ENCODE measurements at places on chromosomes 6 and 20.

- peak; percentile 19 for DNase-seq
Observed at GRCh38 chr6:8329562-8329961, 105.8 kb downstream of the SLC35B3 start.

DNA sequence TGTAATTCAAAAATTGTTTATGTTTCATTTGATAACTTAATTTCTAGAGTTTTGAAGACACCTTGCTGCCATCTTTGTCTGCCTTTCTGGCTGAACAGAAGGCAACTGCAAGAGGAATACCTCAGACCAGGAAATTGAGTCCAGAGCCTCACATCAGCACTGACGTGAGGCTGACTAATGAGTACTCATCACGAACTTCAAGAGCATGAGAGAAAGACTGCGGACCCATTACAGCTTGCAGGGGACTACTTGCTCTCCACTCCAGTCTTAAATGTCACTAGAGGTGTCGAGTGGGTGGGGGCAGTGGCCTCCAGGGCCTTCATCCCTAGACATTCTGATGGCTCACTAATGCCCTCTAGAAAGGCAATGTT lies 109.5 kb upstream of the SSTR4 start:
- no peak for DNase-seq

DNA sequence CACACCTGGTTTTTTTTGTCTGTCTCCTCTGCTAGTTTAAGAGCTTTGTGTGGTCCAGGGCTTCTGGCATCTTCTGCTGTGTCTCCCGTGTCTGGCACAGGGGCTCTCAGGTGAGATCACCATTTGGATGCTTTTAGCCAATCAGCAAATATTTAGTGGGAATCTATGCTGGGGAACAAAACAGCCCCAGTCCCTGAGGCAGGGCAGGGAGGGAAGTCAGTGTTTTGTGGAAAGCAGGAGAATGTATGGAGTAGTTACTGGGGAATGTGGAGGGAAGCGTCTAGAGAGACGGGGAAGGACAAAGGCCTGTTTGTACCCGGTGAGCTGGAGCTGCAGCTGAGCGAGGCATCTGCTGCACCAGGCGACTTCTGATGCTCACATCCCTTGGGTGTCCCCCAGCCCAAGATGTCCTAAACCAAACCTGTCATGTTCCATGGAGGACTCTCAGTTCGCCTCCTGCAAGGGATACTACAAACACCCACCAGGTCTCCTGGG lies 49.3 kb upstream of the NNAT start:
- DNase-seq = no peak

GRCh38 chr6:3366596-3367413 lies 90.0 kb downstream of the SLC22A23 start:
- DNase-seq = no peak

DNA sequence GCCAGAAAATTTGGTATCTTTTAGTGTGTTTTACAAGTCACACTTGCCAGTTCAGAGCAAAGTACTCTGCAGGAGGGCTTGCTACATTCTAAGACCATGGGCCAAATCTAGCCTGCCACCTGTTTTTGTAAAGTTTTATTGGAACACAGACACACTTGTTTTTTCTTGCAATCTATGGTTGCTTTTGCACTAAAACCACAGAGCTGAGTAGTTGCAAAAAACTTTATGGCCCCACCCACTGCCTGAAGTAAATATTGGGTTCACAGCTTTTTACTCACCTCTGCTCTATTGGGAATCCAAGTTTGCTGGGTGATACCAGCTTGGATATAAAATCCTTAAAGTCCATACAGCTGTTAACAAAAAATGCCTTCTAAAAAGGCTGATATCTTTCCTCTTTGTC lies 109.0 kb downstream of the ZFP64 start:
- DNase-seq = no peak

GRCh38 chr6:113825781-113826180 lies 31.4 kb upstream of the MARCKS start:
- DNase-seq = peak; percentile 89

DNA sequence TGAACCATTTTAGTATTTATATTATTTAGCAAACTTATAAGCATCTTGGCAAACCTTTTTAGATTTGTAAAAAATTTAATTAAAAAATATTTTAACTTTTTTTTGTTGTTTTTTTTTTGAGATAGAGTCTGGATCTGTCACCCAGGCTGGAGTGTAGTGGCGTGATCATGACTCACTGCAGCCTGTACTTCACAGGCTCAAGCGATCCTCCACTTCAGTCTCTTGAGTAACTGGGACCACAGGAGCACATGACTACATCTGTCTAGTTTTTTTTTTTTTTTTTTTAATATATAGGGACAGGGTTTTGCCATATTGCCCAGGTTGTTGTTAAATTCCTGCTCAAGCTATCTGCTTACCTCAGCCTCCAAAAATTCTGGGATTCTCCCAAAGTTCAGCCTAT lies 161.1 kb downstream of the EYS start:
- DNase-seq = no peak

DNA sequence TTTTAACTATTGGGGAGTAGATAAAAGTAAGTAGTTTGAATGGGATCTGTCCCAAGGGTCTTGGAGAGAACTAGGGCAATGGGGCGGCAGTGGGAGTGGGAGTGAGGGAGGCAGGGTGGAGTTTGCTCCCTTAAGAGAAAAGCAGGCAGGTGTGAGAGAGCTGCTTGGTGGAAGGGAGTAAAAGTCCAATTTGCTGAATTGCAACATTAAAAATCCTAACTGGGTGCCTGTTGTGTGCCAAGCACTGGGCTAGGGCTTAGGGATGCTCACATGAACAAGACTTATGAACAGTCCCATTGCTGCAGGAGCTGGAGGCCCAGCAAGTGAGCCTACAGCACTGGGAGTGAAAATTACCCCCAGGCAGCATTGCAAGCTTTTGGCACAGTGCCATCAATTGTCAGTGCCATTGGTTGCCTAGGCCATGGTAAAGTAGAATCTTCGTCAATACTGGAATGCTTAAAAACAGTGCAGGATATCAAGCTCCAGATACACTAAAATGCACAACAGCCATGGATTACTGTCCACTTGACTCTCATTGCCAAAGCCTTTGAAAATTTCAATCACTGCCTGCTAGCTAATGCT lies 277.7 kb upstream of the JARID2 start:
- peak; percentile 12 for DNase-seq

- DNase-seq = no peak
Observed at GRCh38 chr6:36241728-36242127, 28.1 kb upstream of the PNPLA1 start.

DNA sequence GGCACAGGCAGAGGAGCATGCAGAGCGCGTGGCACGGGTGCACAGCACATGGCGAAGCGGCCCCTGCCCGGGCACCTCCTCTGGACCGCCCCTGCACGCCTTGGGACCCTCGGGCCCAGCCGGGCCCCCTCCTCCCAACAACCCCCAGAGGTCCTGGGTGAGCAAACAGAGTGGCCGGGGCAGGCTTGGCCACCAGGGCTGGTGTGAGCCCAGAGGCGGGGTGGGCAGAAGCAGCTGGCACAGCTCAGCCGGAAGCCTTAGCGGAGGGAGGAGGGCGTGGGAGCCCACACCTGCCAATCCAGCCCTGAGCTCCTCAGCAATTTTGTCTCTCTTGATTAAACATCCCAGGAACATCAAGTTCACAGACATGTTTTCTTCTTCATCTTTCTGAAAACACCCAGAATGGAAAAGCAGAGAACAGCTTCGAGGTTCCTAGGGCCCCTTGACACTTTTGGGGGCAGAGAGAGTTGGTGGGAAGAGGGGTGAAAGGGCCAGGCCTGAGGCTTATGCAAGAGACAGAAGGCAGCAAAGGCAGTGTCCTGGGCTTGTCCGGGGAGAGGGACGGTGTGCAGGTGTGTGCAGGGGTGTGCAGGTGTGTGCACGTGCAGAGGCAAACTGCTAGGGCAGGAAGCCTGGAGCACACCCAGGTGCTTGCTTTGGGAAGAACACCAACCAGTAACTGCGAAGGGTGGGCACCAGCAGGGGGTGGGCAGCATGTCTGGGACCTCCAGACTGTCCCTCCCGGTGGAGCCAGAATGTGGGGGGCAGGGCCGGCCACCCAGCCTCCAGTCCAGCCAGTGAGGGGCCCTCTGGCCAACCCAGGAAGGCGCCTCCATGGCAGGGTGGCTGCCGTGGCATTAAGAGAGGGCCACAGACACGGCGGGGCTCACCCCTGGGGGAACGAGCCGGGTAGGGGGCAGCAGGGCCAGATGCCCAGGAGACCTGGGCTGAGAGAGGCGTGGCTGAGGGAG lies 4.8 kb downstream of the HRH3 start:
- no peak for DNase-seq

GRCh38 chr6:107026965-107027364 lies 1.0 kb upstream of the MTRES1 start:
- no peak for DNase-seq

GRCh38 chr6:1672379-1672778 lies 62.7 kb downstream of the FOXC1 start:
- DNase-seq = no peak

DNA sequence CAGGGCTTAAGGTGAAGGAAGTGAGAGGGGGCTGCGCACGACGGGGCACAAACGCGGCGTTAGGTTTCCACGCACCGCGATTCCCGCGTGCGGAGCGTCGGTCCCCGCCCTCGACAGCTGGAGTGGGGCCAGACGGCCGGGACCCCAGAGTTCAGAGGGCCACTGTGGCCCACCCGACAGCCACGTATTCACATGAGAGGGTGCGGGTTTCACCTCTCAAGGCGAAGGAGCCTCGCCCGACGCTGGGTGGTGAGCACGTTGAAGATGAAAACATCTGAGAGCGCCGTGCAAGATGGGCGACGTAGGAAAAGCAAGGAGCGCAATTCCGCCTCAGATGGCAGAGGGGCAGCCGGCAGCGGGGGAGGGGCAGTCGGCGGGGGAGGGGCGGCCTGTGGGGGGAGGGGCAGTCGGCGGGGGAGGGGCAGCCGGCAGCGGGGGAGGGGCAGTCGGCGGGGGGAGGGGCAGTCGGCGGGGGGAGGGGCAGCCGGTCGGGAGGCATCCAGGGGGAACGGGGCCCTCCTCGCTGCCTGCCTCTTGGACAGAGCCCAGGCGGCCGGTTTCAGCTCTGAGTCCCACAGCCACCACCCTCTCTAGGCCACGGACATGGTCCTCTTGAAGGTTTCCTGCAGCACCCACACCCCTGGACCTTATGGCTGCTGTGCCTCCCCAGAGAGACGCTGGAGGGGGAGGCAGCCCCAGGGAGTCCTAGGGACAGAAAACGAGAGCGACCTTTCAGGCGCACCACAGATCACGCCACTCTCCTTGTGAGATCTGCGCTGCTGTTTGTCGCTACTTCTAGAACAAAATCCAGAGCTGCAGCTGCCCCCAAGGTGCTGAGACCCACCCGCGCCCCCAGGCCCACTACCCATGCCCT lies 113.7 kb downstream of the DLL1 start:
- DNase-seq = no peak

DNA sequence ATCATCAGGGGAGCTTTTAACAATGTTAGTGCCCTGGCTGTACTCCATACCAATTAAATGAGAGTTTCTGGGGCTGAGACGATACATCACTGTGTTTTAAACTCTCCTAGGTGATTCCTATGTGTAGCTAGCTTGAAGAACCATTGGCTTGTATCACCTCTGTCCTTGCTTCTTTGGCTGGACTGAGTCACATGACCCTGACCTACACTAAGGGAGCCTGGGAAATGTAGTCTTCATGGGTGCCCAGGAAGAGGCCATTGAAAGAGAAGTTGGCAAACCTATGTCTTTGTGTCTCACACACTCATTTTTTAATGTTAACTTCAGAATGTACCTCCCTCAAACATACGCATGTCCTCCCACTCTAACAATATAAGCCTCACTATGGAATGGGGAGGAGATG lies 506.6 kb downstream of the DHX35 start:
- DNase-seq = no peak

DNA sequence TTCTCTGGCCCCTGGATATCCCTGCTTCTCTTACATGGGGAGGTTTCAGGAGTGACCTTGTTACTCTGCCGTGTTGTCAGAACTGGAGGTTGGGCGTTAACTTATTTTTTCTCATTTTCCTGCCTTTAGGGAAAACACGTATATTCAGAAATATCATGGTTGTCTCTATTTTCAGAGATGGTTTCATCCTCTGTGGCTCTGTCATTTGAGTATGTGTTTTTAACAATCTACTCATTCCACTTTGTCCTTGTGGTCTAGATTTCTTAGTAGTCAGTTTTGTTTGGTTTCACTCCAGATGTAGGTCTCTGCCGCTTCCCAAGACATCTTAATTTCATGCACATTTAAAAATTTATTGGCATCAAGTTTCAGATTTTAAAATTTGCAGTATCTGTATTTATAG lies 45.9 kb downstream of the KCNS1 start:
- DNase-seq = no peak

GRCh38 chr20:59559863-59560262 lies 44.5 kb upstream of the PHACTR3 start:
- DNase-seq = no peak

DNA sequence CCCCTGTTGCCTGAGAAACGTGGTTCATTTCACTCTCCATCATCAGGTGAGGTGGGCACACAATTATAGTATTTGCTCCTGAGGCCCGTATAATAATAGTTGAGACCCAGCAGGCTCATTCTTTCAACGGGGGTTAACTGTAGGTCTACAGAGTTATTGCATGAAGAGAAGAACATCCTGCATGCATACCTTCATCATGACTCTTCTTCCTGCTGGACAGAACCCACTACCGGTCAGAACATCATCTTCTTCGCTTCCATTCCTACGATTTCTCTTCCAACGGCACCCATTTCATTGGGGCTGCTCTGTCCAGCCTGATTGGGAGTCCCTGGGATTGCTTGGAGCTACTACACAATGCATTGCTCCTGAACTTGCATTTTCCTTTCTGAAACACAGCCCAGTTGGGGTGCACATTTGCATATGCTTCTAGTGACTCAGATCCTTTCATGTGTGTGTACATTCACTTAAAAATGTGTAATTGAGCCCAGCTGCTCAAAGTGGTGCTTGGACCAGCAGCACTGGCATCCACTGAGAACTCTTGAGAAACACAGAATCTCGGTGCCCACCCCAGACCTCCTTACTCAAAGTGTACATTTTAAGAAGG lies 57.4 kb downstream of the SLC24A3 start:
- DNase-seq = no peak

GRCh38 chr20:35909796-35910195 lies 44.5 kb downstream of the SCAND1 start:
- no peak for DNase-seq

DNA sequence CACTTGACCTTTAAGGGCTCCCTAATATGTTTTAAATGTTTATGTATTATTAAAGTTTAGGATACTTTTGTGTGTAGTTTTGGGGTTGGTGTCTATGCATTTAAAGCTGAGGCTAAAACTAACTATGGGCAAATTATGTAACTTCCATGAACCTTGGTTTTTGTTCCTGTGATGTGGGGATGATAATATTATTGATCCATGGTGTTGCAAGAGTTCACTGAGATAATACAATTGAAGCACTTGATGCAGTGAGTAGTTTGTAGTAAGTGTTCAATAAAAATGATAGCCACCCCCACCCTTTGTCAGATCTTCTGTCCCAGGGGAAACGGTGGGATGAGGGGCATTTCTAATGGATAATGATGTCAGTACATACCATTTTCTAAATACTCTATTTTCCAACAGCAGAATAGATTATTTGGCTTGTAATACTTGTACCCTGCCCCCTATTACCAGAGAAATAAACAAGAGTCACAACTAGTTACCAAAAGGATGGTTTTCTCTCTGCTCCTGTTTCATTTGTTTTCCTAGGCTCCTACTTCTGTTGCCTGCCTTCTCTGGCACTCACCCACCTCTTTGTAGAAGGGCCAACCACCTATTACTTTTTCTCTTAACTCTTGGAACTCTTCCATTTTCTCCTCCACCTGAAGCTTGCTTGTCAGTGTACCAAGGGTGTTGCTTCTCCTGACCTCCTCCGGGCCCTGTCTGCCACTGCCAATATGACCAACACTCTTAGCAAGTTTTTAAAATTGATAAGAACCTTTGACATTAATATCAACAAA lies 97.9 kb downstream of the RCAN2 start:
- no peak for DNase-seq
